ENCODE measurements at places on chromosomes 13 and 19.

GRCh38 chr19:16382775-16383543 is 58.3 kb downstream of the KLF2 start:
- H3K27ac ChIP-seq = peak overlapping the region; percentile 93
- peaks cover 42% of the 10 kb centered on the region for H3K4me1 ChIP-seq

GRCh38 chr19:48544856-48545750 is 6.9 kb upstream of the SULT2B1 start:
- H3K4me3 ChIP-seq = no peak overlapping the region
- H3K36me3 ChIP-seq = no peaks in the 10 kb centered on the region
- H3K27me3 ChIP-seq = peaks cover 11% of the 10 kb centered on the region
- no peaks in the 10 kb centered on the region for H3K4me1 ChIP-seq

- H3K4me3 ChIP-seq = no peak overlapping the region
- no peaks in the 10 kb centered on the region for H3K4me1 ChIP-seq
- DNase-seq = no peak
Observed at GRCh38 chr13:94176561-94176960, 302.9 kb downstream of the DCT start.

DNA sequence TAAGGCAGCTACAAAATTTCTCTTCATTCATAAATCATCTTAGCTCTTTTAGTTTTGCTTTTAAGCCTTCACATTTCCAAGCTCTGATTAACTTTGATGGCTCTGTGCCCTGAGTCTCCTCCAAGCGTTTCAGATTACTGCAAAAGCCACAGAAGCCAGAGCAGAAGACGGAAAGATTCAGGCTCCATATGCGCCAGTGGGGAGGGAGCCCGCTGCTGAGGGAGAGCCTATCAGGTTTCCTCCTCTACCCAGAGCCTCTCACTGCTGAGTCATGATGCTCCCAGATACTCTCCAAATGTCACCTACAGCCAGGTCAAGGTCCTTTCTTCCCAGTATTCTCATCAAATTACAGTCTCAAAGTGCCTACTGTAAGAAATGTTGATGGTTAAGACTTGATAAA is 193.6 kb downstream of the RAP2A start:
- H3K4me3 ChIP-seq = no peak overlapping the region
- peaks cover 12% of the 10 kb centered on the region for H3K4me1 ChIP-seq
- H3K36me3 ChIP-seq = no peaks in the 10 kb centered on the region

- no peak for DNase-seq
- no peak overlapping the region for H3K4me3 ChIP-seq
Observed at GRCh38 chr13:23468811-23469210, 35.3 kb upstream of the SACS start.

DNA sequence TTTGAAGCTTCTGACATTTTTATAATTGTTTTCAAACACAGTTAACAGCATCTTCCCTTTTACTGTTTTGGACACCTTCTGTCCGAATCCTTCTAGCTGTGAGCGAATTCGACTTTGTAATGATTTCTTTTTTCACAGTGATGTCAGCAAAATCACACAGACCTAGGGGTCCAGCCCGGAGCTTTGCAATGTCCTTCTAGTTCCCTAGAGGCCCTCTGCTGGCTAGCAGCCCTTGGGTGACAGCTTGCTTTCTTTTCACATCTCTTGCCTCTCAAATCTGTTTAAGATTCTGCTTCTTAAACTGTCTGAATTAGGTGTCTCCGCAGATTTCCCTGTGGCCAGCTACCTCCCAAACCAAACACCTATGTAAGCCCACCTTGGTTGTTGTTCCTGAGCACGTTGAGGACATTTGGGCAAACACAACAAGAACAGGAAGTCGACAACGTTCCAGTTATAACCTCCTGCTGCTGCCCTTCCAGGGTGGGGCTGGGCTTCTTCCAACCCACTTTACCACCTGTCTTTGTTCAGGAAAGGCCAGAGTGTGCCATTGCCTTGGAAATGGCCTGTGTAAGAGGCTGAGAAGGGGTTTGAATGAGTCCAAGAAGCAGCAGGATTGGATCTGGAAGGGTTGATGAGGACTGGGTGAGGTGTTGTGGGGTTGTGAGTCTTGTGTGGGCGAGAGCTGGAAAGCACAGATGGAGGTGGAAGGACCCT is 123.1 kb downstream of the ATP8A2 start:
- no peak for DNase-seq
- peaks cover 2% of the 10 kb centered on the region for H3K27me3 ChIP-seq
- no peaks in the 10 kb centered on the region for H3K36me3 ChIP-seq

DNA sequence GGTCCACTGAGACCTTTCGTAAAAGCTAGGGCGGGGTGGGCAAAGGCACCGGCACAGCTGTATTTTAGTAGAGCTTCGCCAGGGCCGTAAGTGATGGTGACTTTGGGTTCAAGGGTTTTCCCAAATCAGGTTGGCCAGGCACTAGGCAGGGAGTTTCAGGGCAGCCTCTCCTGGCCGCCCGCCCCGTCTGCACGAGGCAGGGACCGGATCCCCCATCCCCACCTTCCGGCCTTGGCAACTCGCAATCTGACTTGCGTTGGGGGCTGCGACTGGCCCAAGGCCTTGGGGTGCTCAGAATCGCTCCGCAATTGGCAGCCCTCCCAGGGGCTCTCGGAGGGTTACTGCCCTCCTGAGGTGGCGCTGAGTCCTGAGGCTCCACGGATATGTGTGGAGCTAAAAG is 4.1 kb upstream of the ZIC5 start:
- H3K27ac ChIP-seq = no peak overlapping the region
- H3K27me3 ChIP-seq = peaks cover 54% of the 10 kb centered on the region
- no peak overlapping the region for H3K4me3 ChIP-seq
- peaks cover 13% of the 10 kb centered on the region for H3K4me1 ChIP-seq

- no peaks in the 10 kb centered on the region for H3K4me1 ChIP-seq
- H3K27me3 ChIP-seq = no peaks in the 10 kb centered on the region
- no peak overlapping the region for H3K27ac ChIP-seq
- DNase-seq = no peak
- no peak overlapping the region for H3K4me3 ChIP-seq
- no peaks in the 10 kb centered on the region for H3K36me3 ChIP-seq
Observed at GRCh38 chr19:27964185-27964584, 1248.8 kb downstream of the UQCRFS1 start.

- no peak overlapping the region for H3K4me3 ChIP-seq
- peaks cover 5% of the 10 kb centered on the region for H3K36me3 ChIP-seq
- no peak overlapping the region for H3K27ac ChIP-seq
- DNase-seq = no peak
- no peaks in the 10 kb centered on the region for H3K27me3 ChIP-seq
Observed at GRCh38 chr13:51734786-51735185, 69.2 kb downstream of the DHRS12 start.

DNA sequence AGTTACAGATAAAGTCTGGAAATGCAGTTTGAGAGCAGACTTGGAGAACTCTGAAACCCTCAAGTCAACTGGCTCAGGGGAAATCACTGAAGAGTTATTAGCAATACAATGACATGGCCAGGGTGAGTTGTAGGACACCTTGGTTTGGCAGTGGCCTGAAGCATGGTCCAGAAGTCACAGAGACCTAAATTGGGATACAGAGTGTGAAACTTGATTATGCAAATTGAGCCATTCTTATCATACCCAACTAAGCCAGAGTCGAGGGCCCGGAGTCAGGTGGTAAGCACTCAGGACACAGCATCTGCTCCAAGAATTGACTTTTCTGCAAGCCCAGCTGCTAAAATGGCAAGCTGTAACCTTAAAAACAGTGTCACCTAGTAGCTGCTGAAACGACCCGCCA is 224.5 kb downstream of the DCLK1 start:
- H3K4me1 ChIP-seq = no peaks in the 10 kb centered on the region
- no peaks in the 10 kb centered on the region for H3K36me3 ChIP-seq
- H3K27ac ChIP-seq = no peak overlapping the region
- no peaks in the 10 kb centered on the region for H3K27me3 ChIP-seq
- no peak overlapping the region for H3K4me3 ChIP-seq

DNA sequence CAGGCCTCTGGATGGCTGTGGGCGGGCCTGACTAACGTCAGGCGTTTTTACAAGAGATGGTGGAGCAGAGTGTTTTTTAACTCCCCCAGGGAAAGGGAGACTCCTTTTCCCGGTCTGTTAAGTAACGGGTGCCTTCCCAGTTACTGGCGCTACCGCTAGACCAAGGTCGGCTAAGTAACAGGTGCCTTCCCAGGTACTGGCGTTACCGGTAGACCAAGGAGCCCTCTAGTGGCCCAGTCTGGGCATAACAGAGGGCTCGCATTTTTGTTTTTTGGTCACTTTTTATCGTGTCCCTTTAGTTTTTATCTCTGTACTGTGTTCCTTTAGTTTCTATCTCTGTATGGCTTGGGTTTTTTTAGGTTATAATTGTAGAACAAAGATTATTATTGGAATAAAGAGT is 10.0 kb downstream of the ZNF383 start:
- no peaks in the 10 kb centered on the region for H3K27me3 ChIP-seq
- H3K36me3 ChIP-seq = peaks cover 84% of the 10 kb centered on the region
- DNase-seq = no peak
- no peak overlapping the region for H3K27ac ChIP-seq
- H3K4me3 ChIP-seq = no peak overlapping the region

GRCh38 chr19:19120308-19121231 is 17.7 kb downstream of the TMEM161A start:
- no peak overlapping the region for H3K4me3 ChIP-seq
- DNase-seq = peak; percentile 48
- no peaks in the 10 kb centered on the region for H3K27me3 ChIP-seq
- no peak overlapping the region for H3K27ac ChIP-seq

DNA sequence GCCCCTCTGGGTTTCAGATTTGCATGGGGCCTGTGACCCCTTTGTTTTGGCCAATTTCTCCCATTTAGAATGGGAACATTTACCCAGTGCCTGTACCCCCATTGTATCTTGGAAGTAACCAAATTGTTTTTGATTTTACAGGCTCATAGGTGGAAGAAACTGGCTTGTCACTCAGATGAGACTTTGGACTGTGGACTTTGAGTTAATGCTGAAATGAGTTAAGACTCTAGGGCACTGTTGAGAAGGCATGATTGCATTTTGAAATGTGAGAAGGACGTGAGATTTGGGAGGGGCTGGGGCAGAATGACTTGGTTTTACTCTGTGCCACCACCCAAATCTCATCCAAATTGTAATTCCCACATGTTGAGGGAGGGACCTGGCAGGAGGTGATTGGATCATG is 258.8 kb downstream of the NHLRC3 start:
- H3K27me3 ChIP-seq = no peaks in the 10 kb centered on the region
- H3K36me3 ChIP-seq = no peaks in the 10 kb centered on the region
- H3K4me3 ChIP-seq = no peak overlapping the region
- H3K27ac ChIP-seq = no peak overlapping the region
- no peaks in the 10 kb centered on the region for H3K4me1 ChIP-seq

DNA sequence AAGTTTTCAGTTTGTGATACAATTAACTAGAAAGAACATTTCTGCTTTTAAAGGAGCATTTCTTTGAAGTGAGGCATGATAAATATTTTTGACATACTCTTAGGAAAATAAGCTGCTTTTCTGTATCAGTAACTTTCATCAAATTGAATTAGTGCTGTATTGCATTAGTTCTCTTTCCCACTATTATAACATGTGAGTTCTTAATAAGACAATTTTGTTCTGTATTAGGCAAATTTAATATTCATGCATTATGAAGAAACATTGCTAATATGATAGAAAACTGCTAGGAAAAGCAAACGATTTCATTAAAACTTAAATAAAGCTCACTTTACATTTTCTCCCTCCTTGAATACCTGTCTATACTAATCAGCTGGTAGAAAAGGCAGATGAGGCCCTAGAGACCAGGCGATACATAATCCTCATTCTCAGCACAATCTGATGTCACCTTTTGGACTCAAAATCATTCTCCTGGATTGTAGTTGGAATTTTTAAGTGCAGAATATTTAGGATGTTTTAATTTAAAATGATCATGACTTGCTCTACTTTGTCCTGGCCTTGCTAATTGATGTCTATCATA is 1636.8 kb downstream of the PCDH9 start:
- no peaks in the 10 kb centered on the region for H3K27me3 ChIP-seq
- no peak overlapping the region for H3K4me3 ChIP-seq
- H3K27ac ChIP-seq = no peak overlapping the region
- no peaks in the 10 kb centered on the region for H3K4me1 ChIP-seq
- DNase-seq = no peak
- H3K36me3 ChIP-seq = no peaks in the 10 kb centered on the region

- no peaks in the 10 kb centered on the region for H3K36me3 ChIP-seq
- no peaks in the 10 kb centered on the region for H3K4me1 ChIP-seq
- H3K27ac ChIP-seq = no peak overlapping the region
- no peak overlapping the region for H3K4me3 ChIP-seq
- no peaks in the 10 kb centered on the region for H3K27me3 ChIP-seq
Observed at GRCh38 chr13:83298617-83299016, 583.7 kb downstream of the SLITRK1 start.

DNA sequence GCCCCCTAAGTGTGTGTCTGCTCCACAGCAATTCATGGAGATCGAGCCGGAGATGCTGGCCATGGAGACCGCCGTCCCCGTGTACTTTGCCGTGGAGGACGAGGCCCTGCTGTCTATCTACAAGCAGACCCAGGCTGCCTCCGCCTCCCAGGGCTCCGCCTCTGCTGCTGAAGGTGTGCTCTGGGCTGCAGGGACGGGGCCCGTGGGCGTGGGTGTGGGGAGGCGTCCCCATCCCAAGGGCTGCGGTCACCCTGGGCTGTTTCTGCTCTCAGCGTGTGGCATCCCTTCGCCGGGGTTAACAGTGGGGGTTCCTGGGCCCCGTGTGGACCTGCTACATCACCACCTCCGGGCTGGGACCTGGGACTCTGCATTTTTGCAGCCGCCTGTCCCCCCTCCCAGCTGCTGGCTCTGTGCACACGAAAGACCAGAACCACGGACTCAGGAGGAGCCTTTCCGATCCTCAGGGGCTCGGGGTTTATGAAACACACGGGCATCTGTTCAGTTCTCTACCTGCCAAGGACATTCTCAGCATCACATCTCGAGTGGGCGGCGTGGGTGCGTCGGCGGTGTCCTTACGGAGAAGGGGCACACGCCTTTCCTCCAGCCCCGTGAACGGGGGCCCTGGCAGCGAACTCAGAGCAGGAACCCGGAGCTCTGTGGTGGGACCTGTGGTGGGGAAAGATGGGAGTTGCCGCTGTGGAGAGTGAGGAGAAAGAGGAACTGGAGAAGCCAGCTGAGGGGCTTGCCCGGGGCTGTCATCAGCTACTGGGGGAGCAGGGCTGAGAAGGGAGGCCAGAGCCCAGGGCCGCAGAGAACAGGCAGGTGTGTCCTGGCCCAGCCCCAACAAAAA is 7.8 kb downstream of the NCLN start:
- no peak overlapping the region for H3K27ac ChIP-seq
- H3K4me1 ChIP-seq = no peaks in the 10 kb centered on the region
- peaks cover 18% of the 10 kb centered on the region for H3K36me3 ChIP-seq
- H3K4me3 ChIP-seq = no peak overlapping the region

DNA sequence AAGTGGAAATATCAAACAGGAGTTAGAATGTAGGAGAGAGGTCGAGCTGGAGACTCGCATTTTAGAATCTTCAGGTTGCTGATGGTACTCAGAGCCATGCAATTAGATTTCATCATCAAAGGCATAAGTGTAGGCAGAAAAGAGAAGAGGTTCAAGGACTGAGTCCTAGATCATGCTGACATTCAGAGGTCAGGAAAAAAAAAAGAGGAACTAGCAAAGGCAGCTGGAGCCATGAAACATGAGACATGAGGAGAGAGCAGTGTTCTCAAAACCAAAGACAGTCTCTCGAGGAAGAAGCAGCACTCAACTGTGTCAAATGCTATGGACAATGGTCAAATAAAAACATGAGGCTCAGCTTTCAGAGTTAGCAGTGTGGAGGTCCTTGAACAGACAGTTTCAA is 12.4 kb upstream of the TPP2 start:
- H3K36me3 ChIP-seq = no peaks in the 10 kb centered on the region
- peak overlapping the region; percentile 20 for H3K27ac ChIP-seq

GRCh38 chr19:14118165-14119051 is 846 bp upstream of the PRKACA start:
- peak overlapping the region; percentile 76 for H3K4me3 ChIP-seq
- no peaks in the 10 kb centered on the region for H3K27me3 ChIP-seq
- H3K36me3 ChIP-seq = no peaks in the 10 kb centered on the region

- no peaks in the 10 kb centered on the region for H3K27me3 ChIP-seq
- H3K4me1 ChIP-seq = no peaks in the 10 kb centered on the region
- no peak for DNase-seq
- H3K4me3 ChIP-seq = no peak overlapping the region
- no peaks in the 10 kb centered on the region for H3K36me3 ChIP-seq
- no peak overlapping the region for H3K27ac ChIP-seq
Observed at GRCh38 chr19:31810536-31811109, 461.4 kb upstream of the TSHZ3 start.
